ENCODE measurements at places on chromosomes 7 and 10.

DNA sequence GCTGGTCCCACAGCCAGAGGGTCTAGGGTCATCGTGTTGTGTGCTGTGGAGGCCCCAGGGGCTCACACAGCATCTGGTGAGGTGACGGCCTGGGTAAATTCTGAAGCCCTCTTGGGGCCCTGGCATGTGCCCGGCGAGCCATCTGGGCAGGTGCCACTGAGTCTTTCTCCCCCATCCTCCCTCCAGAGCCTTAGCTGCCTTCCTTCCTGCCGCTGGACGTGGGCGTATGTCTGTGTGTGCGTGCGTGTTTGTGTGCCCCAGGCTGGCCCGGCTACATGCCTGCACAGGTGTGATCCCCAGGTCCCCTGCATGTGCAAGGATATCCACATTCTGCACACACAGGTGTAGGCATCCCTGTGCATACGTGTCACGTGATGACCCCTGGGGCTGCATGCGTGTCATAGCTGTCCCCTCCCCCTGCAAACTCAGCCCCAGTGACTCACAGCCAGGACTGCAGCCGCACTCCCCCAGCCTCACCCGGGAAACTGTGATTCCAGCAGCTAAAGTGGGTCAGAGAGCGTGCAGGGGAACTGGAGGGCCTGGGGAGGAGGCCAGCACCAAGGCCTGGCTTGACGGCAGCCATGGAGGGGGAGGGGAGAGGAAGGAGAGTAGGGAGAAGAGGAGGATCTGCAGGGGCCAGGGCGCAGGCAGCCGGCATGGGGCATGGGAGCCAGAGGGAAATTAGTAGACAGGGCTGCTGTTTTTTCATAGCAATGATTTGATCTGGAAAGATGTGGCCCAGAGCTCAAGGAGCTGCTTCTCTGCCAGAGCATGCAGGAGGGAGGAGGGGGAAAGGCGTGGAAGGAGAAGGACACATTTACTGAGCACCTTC lies 46.4 kb downstream of the ELFN1 start:
- peak; percentile 10 for DNase-seq

- DNase-seq = no peak
Observed at GRCh38 chr10:100348389-100348927, 1.4 kb downstream of the SCD start.

DNA sequence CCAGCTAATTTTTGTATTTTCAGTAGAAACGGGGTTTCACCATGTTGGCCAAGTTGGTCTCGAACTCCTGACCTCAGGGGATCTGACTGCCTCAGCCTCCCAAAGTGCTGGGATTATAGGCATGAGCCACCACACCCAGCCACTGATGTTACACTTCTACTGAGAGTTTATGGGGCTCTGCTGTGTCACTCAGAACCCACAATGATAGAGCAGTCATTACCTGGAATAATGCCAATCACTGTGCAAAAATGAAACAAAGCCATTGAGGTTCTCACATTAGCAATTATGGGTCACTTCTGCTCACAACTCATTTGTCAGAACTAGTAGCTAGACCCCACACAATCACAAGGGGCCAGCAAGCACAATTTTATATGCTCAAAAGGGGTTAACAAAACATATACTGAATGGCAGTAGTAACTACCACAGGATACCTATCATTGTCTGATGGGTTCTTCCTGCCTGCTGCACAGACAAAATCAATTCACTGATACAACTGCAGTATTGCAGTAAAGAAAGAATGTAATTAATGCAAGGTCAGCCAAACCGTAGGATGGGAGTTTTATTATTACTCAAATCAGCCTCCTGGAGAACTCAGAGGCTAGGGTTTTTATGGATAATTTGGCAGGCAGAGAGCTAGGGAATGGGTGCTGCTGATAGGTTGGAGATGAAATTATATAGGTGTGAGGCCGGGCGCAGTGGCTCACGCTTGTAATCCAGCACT lies 72.1 kb upstream of the TRIM24 start:
- no peak for DNase-seq

GRCh38 chr10:50636618-50637579 lies 13.1 kb upstream of the SGMS1 start:
- no peak for DNase-seq

DNA sequence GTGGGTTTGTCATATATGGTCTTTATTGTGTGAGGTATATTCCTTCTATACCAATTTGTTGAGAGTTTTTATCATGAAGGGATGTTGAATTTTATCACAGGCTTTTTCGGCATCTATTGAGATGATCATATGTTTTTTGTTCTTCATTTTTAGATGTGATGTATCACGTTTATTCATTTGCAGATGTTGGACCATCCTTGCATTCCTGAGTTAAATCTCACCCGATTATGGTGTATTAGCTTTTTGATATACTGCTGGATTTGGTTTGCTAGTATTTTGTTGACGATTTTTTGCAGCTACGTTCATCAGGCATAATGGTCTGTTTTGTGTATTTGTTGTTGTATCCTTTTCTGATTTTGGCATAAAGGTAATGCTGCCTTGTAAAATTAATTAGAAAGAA lies 311.0 kb downstream of the PTEN start:
- DNase-seq = no peak

DNA sequence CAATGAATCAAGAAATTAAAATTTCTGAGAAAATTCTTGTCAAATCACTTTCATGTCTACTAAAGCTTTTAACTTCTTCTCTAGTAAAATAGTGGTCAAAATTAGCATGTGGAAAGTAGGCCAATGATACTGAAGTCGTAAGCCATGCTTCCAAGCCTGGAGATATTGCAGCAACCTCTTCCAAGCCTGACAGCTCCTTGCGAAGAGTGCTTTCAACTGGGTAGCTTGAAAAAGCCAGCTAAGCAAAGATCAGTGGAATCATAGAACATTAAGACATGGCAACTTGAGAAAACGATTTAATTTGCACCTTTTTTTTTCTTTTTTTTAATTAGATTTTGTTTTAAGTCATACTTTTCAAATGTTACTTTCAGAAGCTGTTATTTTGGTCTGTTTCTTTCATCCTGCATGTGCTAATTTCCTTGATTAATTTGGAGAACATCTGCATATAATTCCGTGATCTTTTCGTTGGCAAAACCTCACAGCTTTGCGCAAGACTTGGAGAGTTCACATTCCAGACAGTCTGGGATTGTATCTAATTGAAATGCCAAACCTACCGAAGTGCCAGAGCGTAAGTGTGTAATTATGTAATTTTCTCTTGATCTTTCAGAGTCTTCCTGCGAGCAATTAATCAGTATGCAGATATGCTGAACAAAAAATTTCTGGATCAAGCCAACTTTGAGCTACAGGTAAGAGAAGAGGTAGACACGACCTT lies 142.2 kb upstream of the INSYN2A start:
- peak; percentile 45 for DNase-seq

DNA sequence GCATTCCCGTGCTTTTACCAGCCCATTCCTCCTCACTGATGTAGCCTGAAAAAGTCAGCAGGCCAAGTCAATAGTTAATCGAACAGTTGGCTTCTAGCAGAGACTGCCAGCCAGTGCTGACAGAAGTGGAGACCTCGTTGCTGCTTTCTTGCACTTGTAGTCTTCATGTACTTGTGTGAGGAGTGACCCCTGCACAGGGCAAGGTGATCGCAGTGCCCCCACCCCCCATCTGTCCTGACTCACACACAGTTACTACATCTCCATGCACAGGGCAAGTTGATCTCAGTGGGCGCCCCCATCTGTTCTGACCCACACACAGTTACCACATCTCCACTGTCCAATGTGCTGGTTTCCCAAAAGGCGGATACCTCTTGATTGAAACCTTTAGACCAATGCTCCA lies 34.2 kb downstream of the C10orf71 start:
- DNase-seq = no peak

DNA sequence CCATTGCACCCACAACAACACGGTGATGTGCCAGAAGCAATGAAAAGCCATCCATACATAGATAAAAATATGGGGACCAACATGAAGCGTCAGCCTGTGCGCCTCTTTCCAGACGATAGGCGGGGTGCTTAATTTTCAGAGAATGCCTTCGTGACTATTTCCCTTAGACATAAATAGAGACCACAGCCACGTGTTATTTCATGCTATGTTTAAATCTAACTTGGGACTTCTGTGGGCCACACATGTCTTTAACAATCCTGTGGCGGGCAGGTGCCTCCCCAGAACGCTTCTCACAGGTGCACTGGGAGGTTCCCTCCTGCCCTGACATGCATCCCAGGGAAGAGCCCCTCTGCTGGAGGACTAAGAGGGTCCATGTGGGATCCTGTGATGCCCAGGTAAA lies 259.7 kb downstream of the ADARB2 start:
- no peak for DNase-seq

GRCh38 chr10:119542988-119543813 lies 682 bp upstream of the RGS10 start:
- no peak for DNase-seq

GRCh38 chr7:37364856-37365255 lies 83.8 kb downstream of the ELMO1 start:
- DNase-seq = no peak

DNA sequence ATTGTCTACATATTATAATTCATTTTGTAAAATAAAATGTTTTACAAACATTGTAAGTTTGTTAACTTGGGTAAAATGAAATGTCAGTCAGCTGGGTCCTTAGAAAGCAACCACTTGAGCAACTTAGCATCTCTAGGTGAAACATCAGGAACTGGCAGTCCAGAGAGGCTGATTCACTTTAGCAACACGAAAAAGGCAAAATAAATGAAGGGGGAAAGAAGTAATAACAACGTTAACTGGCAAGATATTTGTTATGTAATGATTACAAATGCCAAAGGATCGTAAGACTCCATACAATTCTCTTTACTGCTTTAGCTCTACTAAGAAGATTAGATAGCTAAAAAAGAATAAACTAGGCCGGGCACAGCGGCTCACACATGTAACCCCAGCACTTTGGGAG lies 5.0 kb downstream of the PDZD8 start:
- DNase-seq = no peak

GRCh38 chr10:8656261-8656660 lies 601.8 kb downstream of the GATA3 start:
- DNase-seq = no peak

DNA sequence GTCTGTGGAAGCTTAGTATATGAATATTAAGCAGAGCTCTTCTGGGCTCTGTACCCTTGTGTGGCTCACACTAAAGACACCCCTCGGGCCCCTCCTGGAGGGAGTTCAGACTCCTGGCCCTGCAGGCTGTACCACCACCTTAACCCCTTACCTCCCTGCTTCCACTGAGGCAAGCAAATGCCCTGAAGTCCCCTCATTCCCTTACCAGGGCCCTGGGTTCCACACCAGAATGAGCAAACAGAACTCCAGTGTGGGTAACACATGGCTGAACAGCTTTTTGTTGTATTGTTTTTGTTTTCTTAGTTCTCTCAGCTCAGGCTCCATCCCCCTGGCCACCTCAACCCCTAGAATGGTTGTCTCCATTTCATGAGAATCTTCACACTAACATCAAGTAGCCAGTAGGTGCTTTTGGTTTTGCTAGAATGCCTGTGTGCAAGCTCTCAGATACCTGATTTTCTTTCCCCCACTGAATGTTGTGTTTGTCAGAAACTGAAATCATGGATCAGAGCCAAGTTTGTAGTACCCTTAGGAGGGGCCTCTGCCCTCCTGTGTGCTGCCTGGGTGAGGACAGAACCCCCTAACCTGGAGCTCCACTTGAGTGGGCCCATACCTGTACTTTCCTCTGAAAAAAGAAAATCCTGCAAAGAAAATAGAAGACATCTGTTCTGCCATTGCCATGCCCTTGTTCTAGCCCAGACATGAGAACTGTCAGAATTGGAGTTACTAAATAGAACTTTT lies 2.8 kb upstream of the WAPL start:
- DNase-seq = no peak

GRCh38 chr7:12569673-12570072 lies 847 bp upstream of the SCIN start:
- DNase-seq = no peak

DNA sequence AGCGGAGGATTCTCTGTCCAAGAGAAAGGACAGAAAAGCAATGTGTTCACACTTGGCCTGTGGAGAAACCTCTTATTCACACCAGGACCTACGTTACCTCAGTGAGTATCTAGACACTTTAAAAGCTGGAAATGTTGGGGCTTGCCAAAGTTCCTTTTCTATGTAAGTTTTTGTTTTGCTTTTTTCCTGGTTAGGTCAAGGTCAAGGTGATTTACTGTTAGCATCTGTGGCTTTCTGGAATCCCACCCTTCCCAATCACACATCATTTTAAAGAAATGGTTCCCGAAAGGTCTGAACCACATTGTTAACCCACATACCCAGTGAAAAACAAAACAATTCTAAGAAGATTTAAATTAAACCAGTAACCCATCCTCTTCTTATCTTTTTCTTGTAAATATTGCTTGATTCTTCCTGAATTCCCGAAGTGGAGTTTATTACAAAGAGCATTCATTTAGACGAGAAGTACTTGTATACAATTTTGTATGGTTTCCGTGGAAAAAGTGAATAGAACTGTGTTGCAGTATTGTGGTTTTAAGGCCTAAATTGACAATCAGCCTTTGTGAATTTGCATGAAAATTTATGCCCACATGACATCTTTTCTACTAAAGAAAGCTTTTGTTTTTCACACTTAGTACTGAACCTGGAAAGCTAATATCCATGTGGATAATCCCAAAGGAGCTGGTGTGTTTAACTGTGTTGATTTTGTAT lies 827.0 kb upstream of the IGFBP3 start:
- DNase-seq = no peak

GRCh38 chr10:62916141-62916603 lies 100.0 kb upstream of the EGR2 start:
- peak; percentile 53 for DNase-seq

DNA sequence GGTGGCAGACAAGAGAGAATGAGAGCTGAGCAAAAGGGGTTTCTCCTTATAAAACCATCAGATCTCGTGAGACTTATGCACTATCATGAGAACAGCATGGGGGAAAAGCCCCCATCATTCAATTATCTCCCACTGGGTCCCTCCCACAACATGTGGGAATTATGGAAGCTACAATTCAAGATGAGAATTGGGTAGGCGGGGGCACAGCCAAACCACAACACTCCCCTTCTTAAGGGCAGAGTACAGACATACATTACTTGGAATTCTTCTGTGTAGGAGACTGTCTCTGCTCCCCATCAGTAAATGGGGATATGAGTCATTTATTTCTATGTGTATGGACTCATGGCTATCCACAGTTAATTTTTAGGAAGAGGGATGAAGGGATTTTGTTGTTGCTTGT lies 31.2 kb downstream of the FAM171A1 start:
- DNase-seq = no peak

- peak; percentile 77 for DNase-seq
Observed at GRCh38 chr7:2019711-2020511, 212.8 kb downstream of the MAD1L1 start.

DNA sequence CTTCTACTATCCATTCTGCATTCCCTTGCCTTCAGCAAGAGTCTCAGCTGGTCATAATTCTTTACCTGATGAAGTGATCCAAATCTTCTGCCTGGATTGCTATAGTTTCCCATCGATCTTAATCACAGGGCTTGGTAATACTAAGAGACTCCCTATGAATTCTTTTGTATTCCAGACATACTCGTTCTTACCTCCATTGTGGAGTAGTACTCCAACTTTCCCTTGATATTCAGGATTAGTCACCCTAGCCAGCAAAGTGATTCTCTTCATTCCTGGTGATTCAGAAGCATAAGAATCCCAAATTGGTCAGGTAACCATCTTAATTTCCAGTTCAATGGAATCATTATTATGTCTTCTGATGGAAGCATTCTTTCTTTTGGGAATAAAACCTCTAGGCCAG lies 96.7 kb downstream of the TWIST1 start:
- DNase-seq = no peak
